ENCODE measurements at places on chromosomes 13 and 19. TPM values are rescaled to one million over a fixed set of nuclear protein-coding genes. Genes with fewer than 3 reads are reported as not detected.

TUBB4A gene
- 3.0 TPM for total RNA-seq

- H3K27ac ChIP-seq: no peak overlapping the region
- peak; percentile 16 for DNase-seq
- no peaks in the 10 kb centered on the region for H3K36me3 ChIP-seq
- no peak overlapping the region for H3K4me3 ChIP-seq
- H3K27me3 ChIP-seq: peaks cover 25% of the 10 kb centered on the region
Observed at GRCh38 chr13:49214917-49215376, 5.2 kb upstream of the MLNR start.

- H3K4me3 ChIP-seq: no peak overlapping the region
- H3K36me3 ChIP-seq: no peaks in the 10 kb centered on the region
- peaks cover 29% of the 10 kb centered on the region for H3K27me3 ChIP-seq
- DNase-seq: no peak
Observed at GRCh38 chr13:110869805-110870706, 44.8 kb downstream of the ANKRD10 start.

WDR87 gene
- total RNA-seq: not detected

GRCh38 chr13:99014522-99014921 is 36.7 kb upstream of the DOCK9 start:
- H3K4me3 ChIP-seq: no peak overlapping the region
- peaks cover 40% of the 10 kb centered on the region for H3K4me1 ChIP-seq
- H3K27me3 ChIP-seq: peaks cover 2% of the 10 kb centered on the region
- no peak overlapping the region for H3K27ac ChIP-seq
- H3K36me3 ChIP-seq: peaks cover 11% of the 10 kb centered on the region

METTL21C gene
- total RNA-seq: not detected

GRCh38 chr13:41528021-41528420 is 70.7 kb downstream of the RGCC start:
- H3K36me3 ChIP-seq: peaks cover 2% of the 10 kb centered on the region
- DNase-seq: no peak
- H3K4me3 ChIP-seq: no peak overlapping the region
- no peaks in the 10 kb centered on the region for H3K4me1 ChIP-seq

PLVAP gene
- total RNA-seq: not detected

AKAP11 gene
- total RNA-seq: 32.1 TPM

ATP4B gene
- not detected for total RNA-seq

DNA sequence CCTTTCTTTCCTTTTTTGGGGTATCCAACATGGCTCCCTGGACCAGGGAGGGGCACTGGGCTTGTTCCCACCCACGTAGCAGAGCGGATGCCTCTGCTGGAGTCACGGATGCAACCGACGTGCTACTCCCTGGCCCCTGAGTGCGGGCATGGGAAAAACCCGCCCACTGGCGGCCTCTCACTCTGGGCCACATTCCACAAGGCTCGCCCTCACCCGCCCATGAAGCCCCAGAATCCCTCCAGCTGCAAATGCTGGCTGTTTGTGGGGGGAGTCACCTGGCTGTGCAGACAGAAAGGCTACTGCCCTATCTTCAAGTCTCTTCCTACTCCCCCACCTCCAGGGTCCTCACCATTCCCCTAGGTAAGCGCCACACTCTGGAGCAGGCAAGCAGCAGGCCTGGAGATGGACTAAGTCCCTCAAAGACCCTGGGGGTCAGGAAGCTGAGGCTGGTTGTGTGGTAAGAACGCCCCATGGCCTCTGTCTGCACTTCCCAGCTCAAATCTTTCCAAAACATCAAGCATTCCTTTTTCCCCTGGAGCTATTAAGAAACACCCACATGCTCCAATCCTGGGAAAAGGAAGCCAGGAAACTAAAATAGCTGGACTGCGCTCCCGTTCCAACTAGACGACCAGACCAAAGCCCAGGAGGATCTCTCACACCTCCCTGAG is 17.9 kb upstream of the EPHX3 start:
- H3K36me3 ChIP-seq: peaks cover 23% of the 10 kb centered on the region
- H3K4me1 ChIP-seq: no peaks in the 10 kb centered on the region
- no peak for DNase-seq
- no peaks in the 10 kb centered on the region for H3K27me3 ChIP-seq

CGB8 gene
- total RNA-seq: not detected

KIR2DL4 gene
- total RNA-seq: 0.13 TPM

- H3K4me1 ChIP-seq: peaks cover 27% of the 10 kb centered on the region
- no peak for DNase-seq
- peaks cover 25% of the 10 kb centered on the region for H3K27me3 ChIP-seq
- H3K36me3 ChIP-seq: no peaks in the 10 kb centered on the region
Observed at GRCh38 chr13:30702006-30702405, 33.3 kb upstream of the ALOX5AP start.

Data from activated T-helper 1 cell treated with anti-CD3 and anti-CD28 coated beads, Interleukin-12 subunit alpha, Interleukin-12 subunit beta, Interleukin-2, Interleukin-4 antibody, amounts not matched to agents 30 ng/mL and 10 ng/mL and 1 ng/mL, durations not matched to agents 14 hours and 24 hours and 36 hours (primary cell).